ENCODE measurements at places on chromosomes 3 and 15.

DNA sequence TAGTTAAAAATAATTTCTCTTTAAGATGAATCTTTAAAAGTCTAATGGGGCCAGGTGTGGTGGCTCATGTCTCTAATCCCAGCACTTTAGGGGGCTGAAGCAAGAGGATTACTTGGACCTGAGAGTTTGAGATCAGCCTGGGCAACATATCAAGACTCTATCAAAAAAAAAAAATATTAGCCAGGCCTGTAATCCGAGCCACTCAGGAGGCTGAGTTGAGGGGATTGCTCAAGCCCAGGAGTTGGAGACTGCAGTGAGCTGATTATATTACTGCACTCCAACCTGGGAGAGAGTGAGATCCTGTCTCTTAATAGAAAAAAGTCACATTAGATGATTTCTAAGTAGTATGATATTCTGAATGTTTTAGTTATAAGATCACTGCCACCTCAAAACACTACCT, 322.0 kb upstream of the MANF start:
- no peak for DNase-seq

GRCh38 chr15:87917480-87917879, 339.1 kb downstream of the NTRK3 start:
- no peak for DNase-seq

- DNase-seq = no peak
Measured at GRCh38 chr15:31954374-31955172, 75.7 kb upstream of the CHRNA7 start.

DNA sequence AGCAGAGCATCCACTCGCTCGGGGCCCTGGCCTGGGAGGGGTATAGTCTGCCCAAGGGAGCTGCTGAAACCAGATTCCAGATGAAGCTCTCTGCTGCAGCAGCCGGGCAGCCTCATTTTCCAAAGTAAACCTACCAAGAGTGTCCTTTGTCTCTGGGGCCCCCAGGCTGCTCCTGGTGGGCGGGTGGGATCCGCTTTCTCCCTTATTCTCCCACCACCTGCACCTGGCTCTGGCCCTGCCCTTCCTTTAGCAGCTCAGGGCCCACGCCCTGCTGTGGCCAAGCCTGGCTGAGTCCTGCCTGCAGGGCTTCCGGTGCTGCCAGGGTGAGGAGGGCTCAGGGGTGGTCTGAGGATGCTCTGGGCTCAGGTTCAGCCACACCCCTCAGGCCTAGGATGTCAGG, 13.0 kb downstream of the SCN5A start:
- no peak for DNase-seq

DNA sequence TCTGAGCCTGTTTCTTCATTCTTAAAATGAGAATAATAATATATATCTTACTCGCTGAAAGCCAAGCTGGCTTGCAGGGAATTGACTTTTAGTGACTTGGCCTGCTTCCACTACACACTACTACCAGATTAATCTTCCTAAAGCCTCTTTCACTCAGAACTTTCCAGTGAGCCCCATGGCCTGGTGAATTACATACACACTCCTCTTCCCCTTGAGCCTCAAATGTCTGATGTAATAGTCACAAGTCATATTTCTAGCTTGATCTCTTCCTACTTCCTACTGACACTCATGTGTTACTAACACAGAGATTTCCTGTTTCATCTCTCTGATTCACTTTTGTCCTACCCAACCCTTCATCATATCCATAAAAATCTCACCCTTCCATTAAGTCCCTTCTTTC, 82.7 kb upstream of the SOX2 start:
- DNase-seq = no peak

- no peak for DNase-seq
Measured at GRCh38 chr15:39579487-39580116, 1.3 kb upstream of the THBS1 start.

DNA sequence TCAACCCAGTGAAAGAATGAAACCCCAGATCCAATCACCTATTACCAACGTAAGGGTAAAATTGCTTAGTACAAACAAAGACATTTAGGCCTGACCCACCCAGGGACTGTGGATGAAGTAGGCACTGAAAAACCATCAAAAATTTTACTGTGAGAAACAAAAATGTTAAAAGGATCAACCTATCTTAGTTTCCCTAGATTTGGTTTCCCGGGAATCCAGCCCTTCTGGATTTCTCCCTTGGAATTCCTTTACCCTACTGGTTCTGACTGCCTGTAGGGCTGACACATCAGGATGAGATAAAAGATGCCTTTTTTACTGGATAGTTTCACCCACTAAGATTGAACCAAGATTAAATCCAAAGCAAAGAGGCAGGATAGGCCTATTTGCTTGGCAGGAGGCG, 102.7 kb downstream of the SCAPER start:
- no peak for DNase-seq

- DNase-seq = no peak
Measured at GRCh38 chr15:60795471-60795870, 316.5 kb upstream of the ICE2 start.

DNA sequence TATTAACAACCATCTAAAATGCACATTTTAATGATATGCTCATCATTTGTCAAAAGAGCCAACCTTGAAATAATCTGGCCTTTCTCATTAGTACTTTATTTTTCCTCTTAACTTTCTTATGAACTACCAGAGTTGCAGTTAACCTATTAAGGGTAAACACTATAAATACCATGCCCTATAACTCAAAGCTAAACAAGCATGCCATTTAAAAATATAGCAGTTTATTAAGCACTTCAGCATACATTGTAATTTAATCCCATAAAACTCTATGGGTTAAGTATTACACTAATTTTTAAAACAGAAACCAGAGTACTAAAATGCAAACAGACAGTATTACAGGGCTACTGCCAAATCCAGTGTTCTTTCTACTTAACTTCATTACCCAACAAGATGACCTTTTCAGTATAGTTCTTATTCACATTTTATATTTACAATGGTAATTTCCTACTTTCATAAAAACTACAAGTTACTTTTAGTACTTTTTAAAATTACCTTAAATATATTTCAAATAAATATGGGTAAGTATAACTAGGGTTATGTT, 11.8 kb downstream of the NPTN start:
- no peak for DNase-seq

- no peak for DNase-seq
Measured at GRCh38 chr3:159832024-159832423, 156.6 kb upstream of the IL12A start.

- no peak for DNase-seq
Measured at GRCh38 chr3:151592287-151592686, 131.4 kb upstream of the IGSF10 start.

- DNase-seq = no peak
Measured at GRCh38 chr3:120174811-120175539, 80.7 kb upstream of the GSK3B start.

DNA sequence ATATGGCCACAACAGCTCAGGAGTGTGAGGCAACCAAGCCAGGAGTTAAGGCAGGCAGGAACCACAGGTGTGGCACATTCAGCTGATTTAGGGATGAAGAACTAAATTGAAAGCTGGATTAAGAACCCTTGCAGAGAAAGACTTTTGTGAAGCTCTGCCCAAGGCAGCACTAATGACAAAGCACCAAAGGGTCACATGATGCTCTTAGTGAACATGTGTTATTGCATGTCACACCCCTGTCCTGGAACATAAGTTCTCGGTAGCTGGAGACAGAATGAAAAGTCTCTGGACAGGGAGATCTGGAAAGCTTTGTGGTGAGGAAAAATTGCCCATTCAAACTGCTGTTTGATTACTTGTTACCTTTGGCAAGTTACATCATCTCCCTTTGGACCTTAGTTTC, 3.2 kb downstream of the EAF1 start:
- DNase-seq = no peak

DNA sequence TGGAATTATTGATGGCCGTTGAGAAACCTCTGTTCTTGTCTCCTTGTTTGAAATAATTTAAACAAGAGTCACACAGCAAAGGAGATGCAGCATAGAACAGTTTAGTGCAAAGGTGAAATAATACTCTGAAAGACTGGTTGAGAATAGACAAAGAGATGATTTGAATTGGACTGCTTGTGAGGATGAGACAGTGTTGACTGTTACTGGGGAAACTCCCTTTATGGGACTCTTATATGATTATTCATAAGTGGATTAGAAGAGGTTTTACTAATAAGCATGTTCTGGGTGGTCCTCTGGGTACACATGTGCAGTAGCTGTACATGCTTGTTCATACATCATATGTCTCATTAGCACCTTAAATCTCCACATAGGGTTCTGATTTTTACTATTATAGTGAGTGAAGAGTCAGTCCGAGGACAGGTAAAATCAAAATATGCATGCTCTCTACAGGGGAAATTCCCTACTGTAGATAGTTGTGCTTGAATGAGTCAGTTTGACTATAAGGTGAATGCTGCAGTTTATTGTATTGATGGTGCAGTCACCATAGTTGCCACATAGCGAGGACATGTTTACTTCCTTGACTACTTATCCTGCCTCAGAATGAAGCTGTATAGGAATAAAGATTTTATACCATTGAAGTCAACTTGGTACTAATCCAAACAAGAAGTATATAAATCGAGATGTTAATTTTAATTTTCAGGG, 498.7 kb downstream of the CNTN6 start:
- no peak for DNase-seq

DNA sequence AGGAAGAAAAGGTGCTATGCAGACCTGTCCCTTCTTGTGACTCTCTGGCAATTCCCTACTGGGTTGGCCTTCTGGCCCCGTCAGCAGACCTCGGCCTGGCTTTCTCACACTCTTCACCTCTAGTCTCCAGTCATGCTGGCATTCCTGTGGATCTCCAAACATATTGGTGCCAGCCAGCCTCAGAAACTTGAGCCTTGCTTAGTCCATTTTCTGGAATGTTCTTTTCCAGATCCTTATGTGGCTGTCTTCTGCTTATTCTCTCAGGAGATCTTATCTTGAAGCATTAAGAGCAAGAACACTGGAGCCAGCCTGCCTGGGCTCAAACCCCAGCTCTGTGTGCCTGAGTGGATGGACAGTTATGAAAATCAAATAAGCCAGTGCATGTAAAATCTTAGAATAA, 88.2 kb upstream of the NTRK3 start:
- DNase-seq = no peak

DNA sequence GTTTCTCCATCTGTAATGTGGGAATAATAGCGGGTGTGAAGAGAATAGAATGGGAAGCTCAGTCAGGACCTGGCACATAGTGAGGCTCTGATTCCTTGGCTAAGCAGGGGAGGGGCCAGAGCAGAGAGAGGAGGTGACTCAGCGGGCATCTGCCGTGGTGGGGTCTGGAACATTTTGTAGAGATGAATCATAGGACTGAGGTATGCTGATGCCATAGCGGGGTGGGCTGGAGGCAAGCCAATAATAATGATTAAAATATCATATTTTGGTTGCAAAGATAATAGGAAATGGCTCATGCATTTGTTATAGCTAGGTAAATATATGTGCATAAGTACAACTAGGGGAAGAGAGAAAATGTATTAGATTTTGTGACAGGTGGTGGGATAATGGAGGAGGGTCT, 11.2 kb downstream of the TGM4 start:
- no peak for DNase-seq

DNA sequence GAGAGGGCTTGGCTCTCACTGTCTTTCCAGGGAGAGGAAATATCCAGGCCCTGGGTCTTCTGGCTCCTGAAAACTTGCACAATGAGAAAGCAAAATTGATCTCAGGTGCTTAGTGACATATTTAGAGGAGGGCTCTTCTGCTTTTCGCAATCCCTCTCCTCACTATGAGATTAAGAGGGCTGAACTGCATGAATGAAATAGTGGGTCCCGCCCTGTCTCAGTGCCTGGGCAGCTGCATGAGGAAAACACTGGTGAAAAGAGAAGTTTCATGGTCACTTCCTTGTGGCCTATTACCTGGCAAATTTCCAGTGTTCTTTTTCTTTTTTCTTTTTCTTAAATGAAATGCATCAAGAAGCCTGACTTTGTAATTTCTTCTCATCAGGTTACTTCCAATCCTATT, 73.5 kb downstream of the TRAK1 start:
- no peak for DNase-seq

- no peak for DNase-seq
Measured at GRCh38 chr3:196150481-196150880, 60.7 kb downstream of the ZDHHC19 start.

- no peak for DNase-seq
Measured at GRCh38 chr3:28989646-28990089, 291.2 kb upstream of the RBMS3 start.

DNA sequence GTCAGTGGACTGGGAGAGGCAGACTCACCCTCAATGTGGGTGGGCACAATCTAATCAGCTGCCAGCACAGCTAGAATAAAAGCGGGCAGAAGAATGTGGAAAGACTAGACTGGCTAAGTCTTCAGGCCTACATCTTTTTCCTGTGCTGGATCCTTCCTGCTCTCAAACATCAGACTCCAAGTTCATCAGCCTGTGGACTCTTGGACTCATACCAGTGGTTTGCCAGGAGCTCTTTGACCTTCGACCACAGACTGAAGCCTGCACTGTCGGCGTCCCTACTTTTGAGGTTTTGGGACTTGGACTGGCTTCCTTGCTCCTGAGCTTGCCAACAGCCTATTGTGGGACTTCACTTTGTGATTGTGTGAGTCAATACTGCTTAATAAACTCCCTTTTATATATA, 68.0 kb downstream of the CNTN3 start:
- no peak for DNase-seq

DNA sequence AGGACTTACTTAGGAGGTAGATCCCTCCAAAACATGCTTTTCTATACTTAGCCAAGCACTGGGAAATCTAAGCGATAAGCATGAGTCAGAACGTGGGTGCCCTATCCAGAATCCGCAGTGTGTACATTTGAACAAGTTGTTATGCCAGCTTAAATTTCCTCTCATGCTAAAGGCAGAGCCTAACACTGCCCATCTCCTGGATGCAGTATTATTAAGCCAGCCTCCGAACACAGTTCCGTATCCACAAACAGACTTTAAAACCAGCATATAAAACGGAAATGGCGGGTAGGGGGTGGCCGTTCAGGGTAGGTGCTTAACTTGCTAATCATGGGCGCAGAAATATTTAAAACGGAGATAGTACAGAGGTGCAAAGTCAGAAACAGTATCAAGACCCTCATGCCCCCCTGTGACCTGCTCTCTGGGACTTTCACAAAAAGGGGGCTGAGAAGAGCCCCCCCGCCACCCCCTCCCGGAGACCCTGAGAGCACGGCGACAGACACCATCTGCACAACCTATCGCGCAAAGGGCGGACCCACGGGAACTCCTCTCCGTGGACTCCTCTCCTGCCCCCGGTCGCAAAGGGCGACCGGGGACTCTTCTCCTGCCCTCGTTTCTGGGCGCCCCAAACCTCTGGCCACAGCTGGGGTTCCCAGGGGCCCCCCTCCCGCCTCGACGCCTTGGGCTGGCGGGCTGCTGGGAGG, 889 bp upstream of the LRRIQ4 start:
- no peak for DNase-seq

GRCh38 chr3:30538791-30539190, 67.6 kb upstream of the TGFBR2 start:
- DNase-seq = no peak

Measured in stimulated activated CD4-positive, alpha-beta T cell treated with anti-CD3 and anti-CD28 coated beads, TNF-alpha, amount 100 ng/mL, for 1 hour (primary cell).